ENCODE measurements at places on chromosomes 2 and 18.

- DNase-seq = no peak
These were observed 602 bp downstream of the SNX17 start for GRCh38 chr2:27370816-27371620.

DNA sequence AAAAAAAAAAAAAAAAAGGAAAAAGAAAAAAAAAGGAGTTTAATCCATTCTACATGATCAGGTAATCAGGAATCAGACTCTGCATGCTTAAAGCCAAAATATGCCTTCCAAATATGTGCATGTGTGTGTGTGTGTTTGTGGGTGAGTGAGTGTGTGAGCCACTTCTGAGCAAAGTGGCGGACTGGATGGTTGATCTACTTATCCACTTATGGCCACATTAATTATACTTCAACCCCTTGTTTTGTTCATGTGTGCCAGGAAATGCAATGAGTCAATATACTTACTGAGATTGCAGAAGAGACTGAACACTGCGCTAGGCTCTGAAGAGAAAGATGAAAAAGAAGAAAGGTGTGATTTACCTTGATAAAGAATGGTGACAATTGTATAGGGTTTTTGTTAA, 586.5 kb upstream of the NXPH2 start:
- DNase-seq = no peak

DNA sequence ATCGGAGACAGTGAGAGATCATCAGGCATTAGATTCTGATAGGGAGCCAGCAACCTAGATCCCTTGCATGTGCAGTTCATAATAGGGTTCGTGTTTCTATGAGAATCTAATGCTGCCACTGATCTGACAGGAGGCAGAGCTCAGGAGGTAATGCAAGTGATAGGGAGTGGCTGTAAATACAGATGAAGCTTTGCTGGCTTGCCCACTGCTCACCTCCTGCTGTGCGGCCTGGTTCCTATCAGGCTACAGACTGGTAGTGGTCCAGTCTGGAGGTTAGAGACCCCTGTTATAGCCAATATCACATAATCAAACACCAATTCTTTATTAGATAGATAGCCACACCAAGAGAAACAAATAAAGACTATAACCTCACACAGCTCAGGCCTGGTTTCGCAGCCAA, 51.0 kb upstream of the NBEAL1 start:
- no peak for DNase-seq

DNA sequence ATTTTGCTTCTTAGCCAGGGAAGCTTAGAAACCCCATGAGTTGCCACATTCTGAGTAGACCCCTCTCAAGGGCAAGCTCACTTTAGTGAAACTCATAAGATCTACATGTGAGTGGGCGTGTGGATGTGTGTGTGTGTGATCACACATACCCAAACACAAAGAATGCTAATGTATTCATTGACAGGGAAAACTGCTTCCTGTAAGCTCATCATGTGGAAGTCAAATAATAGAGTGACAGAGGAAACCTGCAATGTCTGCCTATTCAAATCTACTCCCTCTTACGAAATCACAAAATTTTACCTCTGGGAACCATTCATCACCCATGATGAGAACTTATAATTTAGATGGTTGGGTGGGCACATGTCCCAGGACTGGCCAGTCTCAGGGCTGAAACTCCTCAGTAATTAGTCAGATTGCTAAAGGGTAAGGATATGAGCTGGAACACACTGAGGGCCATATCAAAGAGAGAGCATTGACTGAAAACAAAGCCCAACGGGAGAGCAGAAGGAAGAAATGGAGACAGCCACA, 94.5 kb upstream of the CCDC150 start:
- DNase-seq = no peak

- DNase-seq = no peak
These were observed 41.4 kb upstream of the YES1 start for GRCh38 chr18:853471-853870.

DNA sequence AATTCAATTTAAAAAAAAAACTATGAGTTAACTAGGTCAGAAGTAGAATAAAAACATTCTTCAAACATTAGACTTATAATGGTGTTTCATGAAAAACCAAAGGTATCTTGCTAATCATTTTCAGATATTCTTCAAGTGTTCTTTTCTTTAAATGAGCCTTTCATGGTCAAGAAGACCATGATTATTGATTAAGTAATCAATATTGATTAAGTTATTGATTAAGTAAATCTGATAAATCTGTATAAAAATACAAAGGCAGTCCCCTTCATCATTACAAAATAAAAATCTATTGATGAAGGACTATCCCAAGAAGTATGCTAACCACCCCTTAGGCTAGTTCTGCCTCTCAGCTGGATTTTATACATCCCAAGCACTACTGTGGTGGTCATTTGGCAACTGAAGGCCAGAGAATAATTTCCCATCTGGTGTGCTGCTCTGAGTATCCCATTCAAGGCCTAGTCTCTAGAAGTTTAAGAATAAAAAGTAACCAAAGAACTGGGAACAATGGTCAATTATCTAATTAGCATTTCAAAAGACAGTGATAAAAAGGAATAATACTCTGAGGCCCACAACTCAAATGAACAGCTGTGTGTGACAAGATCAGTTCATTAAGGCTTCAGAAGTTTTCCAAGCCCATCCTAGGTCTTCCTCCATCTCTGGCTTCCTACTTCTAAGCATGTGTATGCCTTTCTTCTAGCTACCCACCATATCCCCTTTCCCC, 63.5 kb downstream of the TCF4 start:
- no peak for DNase-seq

GRCh38 chr2:44939106-44940048, 2.1 kb upstream of the SIX3 start:
- DNase-seq = no peak

DNA sequence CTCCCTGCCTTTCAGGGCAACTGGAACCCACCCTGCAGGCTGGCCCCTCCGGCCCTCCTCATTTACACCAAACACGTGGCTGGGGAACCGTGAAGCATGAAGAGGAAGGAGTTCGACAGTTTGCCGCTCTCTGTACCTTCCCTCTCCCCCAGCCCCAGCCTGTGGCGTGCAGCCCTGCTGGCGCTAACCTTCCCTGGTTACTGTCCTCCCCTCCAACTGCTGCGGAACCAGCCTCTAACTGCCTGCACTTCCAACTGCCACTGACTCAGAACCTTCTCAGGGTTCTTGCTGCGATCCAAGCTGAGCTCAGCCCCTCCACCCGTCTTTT, 19.2 kb upstream of the GNAL start:
- DNase-seq = no peak

GRCh38 chr2:217935235-217935879, 67.4 kb downstream of the TNS1 start:
- no peak for DNase-seq

DNA sequence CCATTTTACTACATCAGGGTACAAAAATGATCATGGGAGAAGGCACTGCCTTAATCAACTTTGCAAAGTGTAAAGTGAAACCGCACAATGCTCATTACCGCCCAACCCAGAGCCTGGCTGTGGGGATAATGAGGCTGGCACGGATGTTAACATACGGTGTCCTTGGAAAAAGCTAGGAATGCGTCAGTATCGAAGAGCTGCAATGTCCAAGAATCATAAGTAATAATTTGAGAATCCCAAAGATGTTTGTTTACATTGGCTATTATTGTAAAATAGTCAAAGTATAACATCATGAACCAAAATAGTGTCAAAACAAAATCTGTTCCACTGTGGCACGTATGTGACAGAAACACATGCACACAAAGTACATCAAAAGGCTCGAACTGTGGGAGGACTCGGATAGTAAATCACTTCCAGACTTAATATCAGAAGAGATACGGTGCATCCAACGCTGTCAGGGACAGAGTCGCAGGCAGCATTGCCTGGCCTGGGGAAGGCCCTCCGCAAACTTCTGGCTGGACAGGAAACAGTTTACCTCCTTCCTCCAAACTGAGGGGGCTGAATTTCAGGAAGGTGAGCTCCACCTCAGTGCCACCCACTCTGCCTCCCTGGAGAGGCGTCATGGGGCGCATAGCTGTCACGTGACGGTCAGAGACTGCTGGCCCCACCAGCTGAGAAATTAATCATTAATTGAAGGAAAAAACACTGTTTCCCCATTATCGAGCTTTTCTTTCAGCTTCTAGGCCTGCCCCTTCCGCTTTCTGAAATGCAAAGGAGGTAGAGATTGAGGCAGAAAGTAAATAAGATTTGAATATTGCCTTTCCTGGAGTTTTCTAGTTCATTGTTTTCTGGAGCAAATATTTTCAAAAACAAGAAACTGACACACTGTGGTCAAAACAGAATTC, 1.8 kb upstream of the ID2 start:
- DNase-seq = no peak
